ENCODE measurements at places on chromosomes 5 and 9.

GRCh38 chr5:67437905-67438845 lies 241.6 kb upstream of the CD180 start:
- DNase-seq, result peak; percentile 25

DNA sequence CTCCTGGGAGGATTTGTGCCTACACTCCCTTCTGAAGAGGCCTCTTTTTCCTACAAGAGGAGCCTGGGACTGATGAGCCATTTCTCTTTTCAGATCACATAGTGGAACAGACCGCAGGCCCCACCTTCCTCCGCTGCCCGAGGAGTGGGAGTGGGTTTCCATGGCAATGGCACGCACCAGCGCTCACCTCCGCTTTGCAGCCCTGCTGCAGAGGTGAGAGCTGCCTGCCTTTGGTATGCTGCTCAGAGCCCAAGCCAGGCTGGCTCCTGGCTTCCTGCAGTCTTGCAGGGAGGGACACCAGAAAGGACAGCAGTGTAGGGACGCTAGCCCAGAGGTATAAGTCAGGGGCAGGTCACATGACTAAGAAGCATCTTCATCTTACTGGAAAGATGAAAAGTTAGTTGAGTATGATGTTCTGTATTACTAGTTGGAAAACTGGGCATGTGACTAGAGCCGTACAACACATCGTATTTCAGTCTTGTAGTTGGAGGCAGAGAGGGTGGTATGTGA lies 12.4 kb downstream of the PTTG1 start:
- DNase-seq, result peak; percentile 23

GRCh38 chr9:137879052-137879451 lies 1.5 kb downstream of the CACNA1B start:
- DNase-seq, result no peak

DNA sequence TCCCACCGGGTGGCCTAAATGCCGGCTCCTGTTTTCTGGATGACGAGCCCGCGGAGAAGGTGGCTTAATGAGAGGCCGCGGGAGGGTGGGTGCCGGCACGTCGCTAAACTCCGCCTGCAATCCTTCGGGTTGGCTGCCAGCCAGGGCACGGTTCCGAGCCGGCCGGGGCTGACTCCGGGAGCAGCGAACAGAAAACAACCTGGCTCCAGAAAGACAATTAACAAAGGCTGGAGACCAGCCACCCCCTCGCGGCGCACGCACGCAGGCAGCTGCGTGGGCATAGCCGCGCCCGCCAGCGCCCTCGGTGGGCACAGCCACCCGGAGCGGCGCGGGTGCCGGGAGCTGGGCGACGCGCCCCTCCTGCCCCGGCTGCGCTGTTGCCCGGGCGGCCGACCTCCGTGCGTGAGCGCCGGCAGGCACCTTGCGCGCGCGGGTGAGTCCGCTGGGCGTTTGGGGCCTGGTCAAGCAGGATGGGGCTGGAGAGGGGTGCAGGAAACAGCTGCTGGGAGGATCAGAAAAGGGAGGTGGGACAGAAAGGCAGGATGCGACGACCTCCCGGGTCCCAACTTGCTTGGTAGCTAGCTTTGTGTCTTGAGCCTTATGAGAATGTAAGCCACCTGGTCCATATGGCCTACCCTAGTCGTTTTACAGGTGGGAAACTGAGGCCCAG lies at the start of gene ARHGEF37:
Gene ARHGEF37, plus strand, starts transcription at position 307 of the 670 bp plus-strand sequence. CDS start 16,272 bp downstream, outside the sequence.
- peak; percentile 39 for DNase-seq

- no peak for DNase-seq
These were observed 132.9 kb downstream of the STARD4 start for GRCh38 chr5:111379391-111379816.

GRCh38 chr9:120886490-120886967 lies 9.5 kb upstream of the PHF19 start:
- DNase-seq, result peak; percentile 48

DNA sequence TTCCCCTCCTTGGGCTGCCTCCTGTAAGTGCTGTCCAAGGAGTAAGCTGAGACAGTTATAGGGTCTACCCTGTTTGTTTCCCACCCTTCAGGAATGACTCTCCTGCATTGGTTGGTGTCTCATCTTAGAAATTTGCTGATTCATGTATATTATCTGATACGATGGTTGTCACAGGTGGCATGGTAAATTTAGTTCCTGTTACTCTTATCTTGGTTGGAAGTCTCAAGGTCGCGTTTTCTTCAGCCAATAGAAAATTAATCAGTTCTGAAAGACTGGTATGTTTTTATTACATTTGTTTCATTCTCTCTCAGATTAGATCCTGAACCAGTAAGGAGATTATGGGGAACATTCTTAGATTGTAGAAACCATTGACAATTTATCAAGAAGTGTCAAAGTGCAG lies 42.7 kb downstream of the SCGB3A1 start:
- DNase-seq, result no peak

GRCh38 chr5:35987776-35988175 lies 3.4 kb downstream of the UGT3A1 start:
- no peak for DNase-seq

Measured in fibroblast of skin of right quadriceps (primary cell).